GM23248 (cell line): ENCODE measurements at places on chromosomes 5 and 9. TPM values are rescaled to one million over a fixed set of nuclear protein-coding genes. Genes with fewer than 3 reads are reported as not detected.
A peak's percentile ranks its signal among the peaks of the same experiment; 100 is the strongest.

ADAM19 gene
- 20.5 and 21.1 TPM in 2 replicates for total RNA-seq

DNA sequence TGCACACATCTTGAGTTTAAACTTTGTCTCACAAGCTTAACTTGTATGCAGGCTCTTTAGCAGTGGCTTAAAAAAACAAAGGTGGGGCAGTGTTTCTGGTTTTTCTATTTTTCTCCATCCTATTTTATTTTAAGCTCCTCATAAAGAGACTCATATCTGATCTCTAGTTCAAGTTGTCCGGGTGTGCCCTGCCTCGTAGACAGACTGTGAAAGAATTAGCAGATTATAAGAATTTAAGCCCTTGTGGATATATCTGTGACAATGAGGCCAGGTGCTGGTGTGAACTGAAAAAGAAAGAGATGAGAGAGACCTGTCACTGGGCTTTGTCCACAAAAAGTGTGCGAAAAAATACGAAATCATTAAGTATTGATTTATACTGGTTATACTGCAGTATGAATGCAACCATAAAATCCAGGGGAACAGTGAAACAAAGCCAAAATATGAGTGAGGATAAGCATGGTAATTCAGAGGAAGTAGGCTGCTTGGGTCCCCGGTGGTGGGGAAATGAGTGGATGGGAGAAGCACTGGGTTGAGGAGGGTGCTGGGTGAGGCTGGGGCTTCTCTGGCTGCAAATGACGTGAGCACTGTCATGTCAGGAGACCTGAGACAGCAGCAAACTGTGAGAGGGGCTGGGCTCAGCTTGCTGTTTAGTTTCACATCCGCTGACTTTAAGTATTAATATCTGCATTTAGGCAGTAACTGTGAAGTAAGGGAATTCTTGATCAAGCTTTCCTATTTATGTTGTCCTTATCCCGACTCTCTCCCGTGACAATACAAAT is 179.7 kb upstream of the ANKRD55 start:
- DNase-seq, result no peak
- no peak overlapping the region for H3K27ac ChIP-seq
- H3K36me3 ChIP-seq, result no peaks in the 10 kb centered on the region
- H3K4me3 ChIP-seq, result no peak overlapping the region
- H3K4me1 ChIP-seq, result peaks cover 20% of the 10 kb centered on the region
- H3K27me3 ChIP-seq, result no peaks in the 10 kb centered on the region

DNA sequence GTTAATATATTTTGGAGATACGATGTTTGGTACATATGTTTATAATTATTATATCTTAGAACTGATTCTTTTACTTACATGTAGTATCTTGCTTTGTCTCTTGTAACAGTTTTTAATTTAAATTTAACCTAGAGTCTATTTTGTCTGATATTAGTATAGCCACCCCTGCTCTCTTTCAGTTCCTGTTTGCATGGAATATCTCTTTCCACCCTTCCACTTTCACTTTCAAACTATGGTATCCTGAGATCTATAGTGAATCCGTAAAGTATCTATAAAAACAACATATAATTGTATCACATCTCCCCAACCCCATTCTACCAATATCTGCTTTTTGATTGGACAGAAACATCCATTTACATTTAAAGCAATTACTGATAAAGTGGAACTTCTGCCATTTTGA is 7.2 kb downstream of the IRGM start:
- H3K36me3 ChIP-seq, result no peaks in the 10 kb centered on the region
- 0 out of 2 replicates have a peak, but pooled peaks cover 4% of the 10 kb centered on the region for H3K27me3 ChIP-seq
- H3K27ac ChIP-seq, result no peak overlapping the region
- DNase-seq, result no peak

IGFBPL1 gene
- 0.76 TPM in 1 of 2 replicates, not detected in the other for total RNA-seq

- H3K4me3 ChIP-seq, result no peak overlapping the region
- H3K27ac ChIP-seq, result no peak overlapping the region
- no peaks in the 10 kb centered on the region for H3K4me1 ChIP-seq
- no peaks in the 10 kb centered on the region for H3K36me3 ChIP-seq
- peaks cover 4% of the 10 kb centered on the region; the same call in 1 of the 2 replicates for H3K27me3 ChIP-seq
Observed at GRCh38 chr9:18154661-18155060, 319.3 kb upstream of the ADAMTSL1 start.

GRCh38 chr5:169213479-169213878 is 87.5 kb downstream of the SLIT3 start:
- peaks cover 20% of the 10 kb centered on the region for H3K4me1 ChIP-seq
- no peak overlapping the region for H3K4me3 ChIP-seq
- no peaks in the 10 kb centered on the region for H3K27me3 ChIP-seq
- DNase-seq, result peak; percentile 78
- H3K27ac ChIP-seq, result peak overlapping the region; percentile 37

DNA sequence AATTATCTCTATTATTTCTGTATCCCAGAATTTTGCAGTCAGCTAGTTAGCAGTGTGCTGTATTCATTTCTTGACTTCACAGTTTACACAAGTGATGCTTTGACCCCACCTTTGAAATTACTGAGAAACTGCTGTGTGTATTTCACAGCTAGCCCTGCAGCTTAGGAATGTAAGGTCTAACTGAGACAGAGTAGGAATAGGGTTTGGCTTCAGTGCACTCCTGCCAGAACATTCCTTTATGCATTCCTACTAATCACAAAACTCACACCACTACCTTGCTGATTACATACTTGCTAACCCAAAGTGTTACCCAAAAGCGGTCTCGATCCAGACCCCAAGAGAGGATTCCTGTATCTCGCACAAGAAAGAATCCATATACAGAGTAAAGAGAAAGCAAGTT is 551.8 kb downstream of the CDH9 start:
- no peak overlapping the region for H3K4me3 ChIP-seq
- no peaks in the 10 kb centered on the region for H3K4me1 ChIP-seq
- DNase-seq, result no peak
- H3K36me3 ChIP-seq, result no peaks in the 10 kb centered on the region

DNA sequence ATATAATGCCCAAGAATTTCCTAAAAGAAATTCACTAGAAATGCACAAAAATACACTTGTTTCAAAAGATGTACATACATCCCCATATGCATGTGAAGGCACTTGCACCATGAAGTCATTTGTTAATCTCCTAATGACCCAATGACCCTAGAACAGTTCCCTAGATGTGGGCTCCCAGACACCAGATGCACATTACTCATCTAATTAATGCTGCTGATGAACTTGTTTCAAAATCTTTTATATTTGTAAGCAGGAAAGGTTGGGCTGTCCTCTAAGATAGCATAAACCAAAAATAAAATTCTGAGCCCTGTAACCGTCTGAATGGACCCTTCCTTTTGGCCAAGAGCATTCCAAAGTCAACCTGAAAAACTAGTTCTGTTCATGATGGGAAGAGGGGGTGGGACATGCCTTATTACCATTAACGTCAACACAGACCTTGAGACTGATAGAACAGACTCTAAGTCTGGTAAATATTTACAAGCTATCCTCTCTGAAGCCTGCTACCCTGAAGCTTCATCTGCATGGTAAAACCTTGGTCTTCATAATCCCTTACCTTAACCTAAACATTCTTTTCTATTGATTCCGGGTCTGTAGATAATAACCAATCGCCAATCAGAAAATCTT is 91.0 kb upstream of the DAPK1 start:
- H3K36me3 ChIP-seq, result no peaks in the 10 kb centered on the region
- no peak overlapping the region for H3K27ac ChIP-seq
- no peak overlapping the region for H3K4me3 ChIP-seq
- DNase-seq, result no peak
- no peaks in the 10 kb centered on the region for H3K4me1 ChIP-seq

- H3K27me3 ChIP-seq, result peaks cover 7% of the 10 kb centered on the region
- no peaks in the 10 kb centered on the region for H3K36me3 ChIP-seq
- DNase-seq, result no peak
- H3K27ac ChIP-seq, result no peak overlapping the region
- no peak overlapping the region for H3K4me3 ChIP-seq
Observed at GRCh38 chr5:146040527-146040926, 64.8 kb downstream of the PLAC8L1 start.

- H3K4me3 ChIP-seq, result no peak overlapping the region
- 0 out of 2 replicates have a peak, but pooled peaks cover 3% of the 10 kb centered on the region for H3K27me3 ChIP-seq
- no peak overlapping the region for H3K27ac ChIP-seq
- DNase-seq, result peak; percentile 71
- H3K4me1 ChIP-seq, result 0 out of 2 replicates have a peak, but pooled peaks cover 5% of the 10 kb centered on the region
Observed at GRCh38 chr9:119370816-119371215, 1.6 kb upstream of the BRINP1 start.

PCDHB10 gene
- total RNA-seq, result 1.3 and 2.9 TPM in 2 replicates
